Esophagus muscularis mucosa (tissue), 4 donors: ENCODE measurements at places on chromosomes 1 and 21. TPM values are rescaled to one million over a fixed set of nuclear protein-coding genes. Genes with fewer than 3 reads are reported as not detected.

- no peak for DNase-seq
- no peak overlapping the region for H3K27ac ChIP-seq
- H3K27me3 ChIP-seq = peaks cover 5% of the 10 kb centered on the region
- H3K36me3 ChIP-seq = no peaks in the 10 kb centered on the region
These were observed 9.6 kb downstream of the DUSP23 start for GRCh38 chr1:159790237-159790917.

GRCh38 chr21:41325138-41325912 lies 8.7 kb downstream of the FAM3B start:
- no peak overlapping the region for H3K27ac ChIP-seq
- no peak for DNase-seq
- no peak overlapping the region for H3K4me3 ChIP-seq
- no peaks in the 10 kb centered on the region for H3K4me1 ChIP-seq
- H3K36me3 ChIP-seq = no peaks in the 10 kb centered on the region

- no peak for DNase-seq
- peak within 1 kb of the TSS; percentile 99 for H3K27ac ChIP-seq
- no peaks in the 10 kb centered on the region for H3K36me3 ChIP-seq
- peaks cover 22% of the 10 kb centered on the region for H3K4me1 ChIP-seq
- peak within 1 kb of the TSS; percentile 99 for H3K4me3 ChIP-seq
- H3K27me3 ChIP-seq = no peaks in the 10 kb centered on the region
These were observed at the start of gene IFNAR2 for GRCh38 chr21:33229784-33230544. Gene IFNAR2 (plus strand): TSS chr21:33229938. CDS start chr21:33241923, 11,985 bp downstream.

DNA sequence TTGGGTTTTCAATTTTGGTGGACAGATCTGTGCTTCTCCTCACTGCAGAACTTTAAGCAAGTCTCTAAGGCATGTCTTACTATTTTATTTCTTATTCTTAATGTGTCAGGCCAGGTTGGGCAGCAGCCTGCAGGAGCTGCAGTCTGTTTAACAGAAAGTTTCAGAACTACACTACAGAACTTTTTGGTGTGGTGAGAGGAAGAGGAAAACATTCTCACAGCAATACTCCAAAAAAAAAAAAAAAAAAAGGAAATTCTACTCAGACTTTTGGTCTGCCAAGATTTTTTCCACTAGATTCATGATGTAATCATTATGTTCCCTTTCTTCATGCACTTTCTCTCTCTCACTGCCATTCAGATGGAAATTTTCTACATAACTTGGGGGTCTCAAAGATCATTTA lies 255.2 kb downstream of the COL11A1 start:
- H3K27ac ChIP-seq = no peak overlapping the region
- no peaks in the 10 kb centered on the region for H3K27me3 ChIP-seq
- H3K4me3 ChIP-seq = no peak overlapping the region
- no peaks in the 10 kb centered on the region for H3K4me1 ChIP-seq

DNA sequence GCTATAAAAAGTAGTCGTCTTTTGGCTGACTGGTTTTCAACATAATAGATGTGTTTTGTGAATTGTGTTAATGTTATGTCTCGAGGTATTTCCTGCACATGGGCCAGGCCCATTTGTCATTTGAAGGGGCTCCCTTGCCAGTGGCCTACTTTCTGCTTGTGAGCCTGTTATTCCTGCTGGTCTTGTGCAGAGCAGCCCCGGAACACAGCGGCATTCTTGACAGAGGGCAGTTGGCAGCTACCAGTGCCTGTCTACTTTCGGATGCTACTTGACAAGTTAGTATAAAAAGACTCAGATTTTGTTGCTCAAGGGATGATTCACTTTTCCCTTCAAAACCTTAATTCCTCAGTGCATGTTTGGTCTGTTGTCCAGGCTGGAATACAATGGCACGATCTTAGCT lies 28.5 kb downstream of the PGM1 start:
- DNase-seq = no peak
- no peaks in the 10 kb centered on the region for H3K27me3 ChIP-seq
- no peak overlapping the region for H3K4me3 ChIP-seq
- no peaks in the 10 kb centered on the region for H3K36me3 ChIP-seq
- peak overlapping the region; percentile 39 for H3K27ac ChIP-seq

DNA sequence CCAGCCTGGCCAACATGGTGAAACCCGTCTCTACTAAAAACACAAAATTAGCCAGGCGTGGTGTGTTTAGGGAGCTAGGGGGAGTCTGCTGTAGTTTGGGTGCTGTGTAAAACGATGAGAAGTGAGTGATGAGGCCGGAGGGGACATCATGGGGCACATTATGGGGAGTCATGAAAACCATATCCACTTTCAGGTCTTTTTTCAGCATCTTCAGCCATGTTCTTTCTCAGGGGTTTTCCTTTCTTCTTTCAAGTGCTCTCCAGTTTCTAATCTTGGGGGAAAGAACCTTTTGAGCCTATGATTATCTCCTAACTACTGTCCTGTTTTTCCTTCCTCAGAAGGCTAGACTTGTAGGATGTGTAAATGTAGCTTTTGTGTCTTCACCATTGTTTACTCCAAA lies 14.4 kb downstream of the KDM4A start:
- no peak overlapping the region for H3K4me3 ChIP-seq
- no peaks in the 10 kb centered on the region for H3K27me3 ChIP-seq
- DNase-seq = no peak

DNA sequence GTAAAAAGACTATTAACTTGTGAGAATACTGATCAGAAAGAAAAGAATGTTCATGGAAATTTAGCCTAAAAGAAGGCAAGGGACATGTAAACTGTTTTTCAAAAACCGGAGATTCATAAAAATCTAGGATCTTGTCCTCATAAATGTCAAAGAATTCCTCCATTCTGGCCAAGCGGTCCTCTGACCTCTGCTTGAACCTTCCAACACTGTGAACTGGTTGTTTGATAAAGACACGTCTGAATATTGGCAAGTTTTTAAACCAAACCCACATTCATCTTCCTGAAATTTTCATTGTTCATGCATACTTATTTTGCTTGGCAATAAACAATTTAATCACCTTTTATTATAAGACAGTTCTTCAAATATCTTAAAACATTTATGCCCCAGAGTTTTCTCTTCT lies 19.8 kb downstream of the ASPM start:
- H3K4me1 ChIP-seq = no peaks in the 10 kb centered on the region
- H3K4me3 ChIP-seq = no peak overlapping the region
- no peak overlapping the region for H3K27ac ChIP-seq
- no peaks in the 10 kb centered on the region for H3K36me3 ChIP-seq

GRCh38 chr1:248926401-248927182 lies 20.6 kb downstream of the PGBD2 start:
- no peak overlapping the region for H3K4me3 ChIP-seq
- H3K36me3 ChIP-seq = peaks cover 7% of the 10 kb centered on the region
- no peak overlapping the region for H3K27ac ChIP-seq
- no peaks in the 10 kb centered on the region for H3K27me3 ChIP-seq
- H3K4me1 ChIP-seq = peaks cover 13% of the 10 kb centered on the region

DNA sequence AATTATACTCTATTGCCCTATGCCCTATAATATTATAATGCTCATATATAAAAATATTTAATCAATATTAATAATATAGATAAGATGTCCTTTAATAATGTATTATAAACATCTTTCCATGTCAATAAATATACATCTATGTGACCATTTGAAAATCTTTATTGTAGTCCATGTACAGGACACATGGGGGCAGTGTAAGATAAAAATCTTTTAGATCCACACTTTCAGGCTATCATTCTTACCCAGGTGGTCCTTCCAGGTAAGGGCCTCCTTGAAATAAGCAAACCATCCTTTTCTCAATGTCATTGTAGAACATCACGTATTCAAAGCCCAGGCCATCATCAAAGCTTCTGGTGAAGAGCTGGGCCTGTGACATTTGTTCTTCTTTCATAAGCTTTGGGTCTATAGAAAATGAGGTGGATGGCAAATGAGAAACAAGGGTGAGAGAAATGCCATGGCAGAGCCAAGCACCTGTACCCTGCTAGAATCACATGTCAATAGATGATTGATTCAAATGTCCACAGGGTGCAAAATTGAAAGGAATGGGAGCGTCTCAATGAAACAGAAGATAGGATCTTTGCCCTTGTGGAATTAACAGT lies 20.2 kb downstream of the THEM4 start:
- no peaks in the 10 kb centered on the region for H3K27me3 ChIP-seq
- H3K36me3 ChIP-seq = peaks cover 42% of the 10 kb centered on the region

GRCh38 chr1:116983678-116984077 lies 17.9 kb upstream of the CD101 start:
- no peak overlapping the region for H3K4me3 ChIP-seq
- peaks cover 6% of the 10 kb centered on the region for H3K36me3 ChIP-seq
- peaks cover 40% of the 10 kb centered on the region for H3K4me1 ChIP-seq
- H3K27ac ChIP-seq = peak overlapping the region; percentile 73
- H3K27me3 ChIP-seq = no peaks in the 10 kb centered on the region

- H3K4me3 ChIP-seq = no peak overlapping the region
- H3K27ac ChIP-seq = no peak overlapping the region
- peaks cover 80% of the 10 kb centered on the region for H3K36me3 ChIP-seq
- H3K27me3 ChIP-seq = no peaks in the 10 kb centered on the region
- no peak for DNase-seq
- no peaks in the 10 kb centered on the region for H3K4me1 ChIP-seq
These were observed 16.9 kb downstream of the CTH start for GRCh38 chr1:70427976-70428375.

DNA sequence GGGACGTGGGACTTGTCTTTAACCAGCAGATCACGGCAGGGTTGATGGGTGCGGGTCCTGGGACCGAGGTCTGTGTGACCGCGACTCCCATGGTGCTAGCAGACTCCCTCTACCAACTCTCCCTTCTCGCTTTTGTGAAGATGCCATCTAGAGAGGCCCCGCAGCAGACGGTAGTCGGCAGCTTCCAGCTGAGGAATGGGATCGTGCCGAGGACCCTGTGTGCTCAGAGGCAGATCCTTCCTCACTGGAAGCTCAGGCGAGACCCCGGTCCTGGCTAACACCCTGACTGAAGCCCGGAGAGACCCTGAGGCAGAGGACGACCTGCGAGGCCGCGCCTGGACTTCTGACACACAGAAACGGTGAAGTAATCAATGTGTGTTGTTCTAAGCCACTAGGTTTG lies 12.5 kb upstream of the SPATC1L start:
- H3K4me3 ChIP-seq = no peak overlapping the region
- H3K27ac ChIP-seq = no peak overlapping the region

- H3K4me1 ChIP-seq = no peaks in the 10 kb centered on the region
- H3K27ac ChIP-seq = no peak overlapping the region
- H3K36me3 ChIP-seq = no peaks in the 10 kb centered on the region
- no peak overlapping the region for H3K4me3 ChIP-seq
These were observed 356.5 kb downstream of the MATN1 start for GRCh38 chr1:30366911-30367310.

DNA sequence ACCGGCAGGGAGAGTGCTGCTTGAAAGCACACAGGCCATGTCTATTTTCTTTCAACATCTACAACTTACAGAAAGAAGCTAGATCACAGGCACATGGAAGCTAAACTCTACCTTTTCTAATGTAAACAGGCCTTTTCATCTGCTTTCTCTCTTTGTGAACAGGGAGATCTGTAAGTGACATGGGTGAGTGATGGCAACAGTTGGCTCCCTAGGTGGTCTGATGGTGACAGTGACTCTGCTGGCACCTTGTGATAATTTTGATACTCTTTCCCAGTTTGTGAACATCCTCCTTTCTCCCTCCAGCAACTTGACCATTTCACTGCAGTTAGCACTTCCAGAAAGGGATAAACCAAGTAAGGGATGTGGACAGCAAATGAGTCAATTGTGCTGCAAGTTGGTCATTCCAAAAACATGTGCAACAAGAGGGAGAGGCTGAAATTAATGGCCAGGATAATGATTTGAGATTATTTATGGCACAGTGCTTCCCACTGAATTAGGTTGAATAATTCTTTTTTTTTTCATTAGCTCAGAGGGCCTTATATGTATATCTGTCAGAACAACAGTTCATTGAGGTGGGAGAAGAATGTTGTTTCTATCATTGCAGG lies 89.5 kb downstream of the XCL2 start:
- H3K4me3 ChIP-seq = no peak overlapping the region
- H3K27me3 ChIP-seq = no peaks in the 10 kb centered on the region
- no peak overlapping the region for H3K27ac ChIP-seq
- DNase-seq = peak; percentile 26
- H3K4me1 ChIP-seq = peaks cover 4% of the 10 kb centered on the region
- no peaks in the 10 kb centered on the region for H3K36me3 ChIP-seq

DNA sequence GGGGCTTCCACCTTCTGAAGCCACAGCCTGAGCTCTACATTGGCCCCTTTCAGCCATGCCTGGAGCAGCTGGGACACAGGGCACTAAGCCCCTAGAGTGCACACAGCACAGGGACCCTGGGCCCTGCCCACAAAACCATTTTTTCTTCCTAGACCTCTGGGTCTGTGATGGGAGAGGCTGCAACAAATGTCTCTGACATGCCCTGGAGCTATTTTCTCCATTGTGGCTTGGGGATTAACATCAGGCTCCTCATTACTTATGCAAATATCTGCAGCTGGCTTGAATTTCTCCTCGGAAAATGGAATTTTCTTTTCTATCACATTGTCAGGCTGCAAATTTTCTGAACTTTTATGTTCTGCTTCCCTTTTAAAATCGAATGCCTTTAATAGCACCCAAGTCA lies 795.7 kb downstream of the LTN1 start:
- no peak overlapping the region for H3K27ac ChIP-seq
- H3K4me1 ChIP-seq = no peaks in the 10 kb centered on the region
- DNase-seq = no peak
- no peaks in the 10 kb centered on the region for H3K27me3 ChIP-seq
- no peak overlapping the region for H3K4me3 ChIP-seq

- no peak overlapping the region for H3K4me3 ChIP-seq
- no peak overlapping the region for H3K27ac ChIP-seq
- no peaks in the 10 kb centered on the region for H3K27me3 ChIP-seq
- peaks cover 93% of the 10 kb centered on the region for H3K36me3 ChIP-seq
- peaks cover 10% of the 10 kb centered on the region for H3K4me1 ChIP-seq
These were observed 8.8 kb downstream of the UBE2J2 start for GRCh38 chr1:1264868-1265272.

DNA sequence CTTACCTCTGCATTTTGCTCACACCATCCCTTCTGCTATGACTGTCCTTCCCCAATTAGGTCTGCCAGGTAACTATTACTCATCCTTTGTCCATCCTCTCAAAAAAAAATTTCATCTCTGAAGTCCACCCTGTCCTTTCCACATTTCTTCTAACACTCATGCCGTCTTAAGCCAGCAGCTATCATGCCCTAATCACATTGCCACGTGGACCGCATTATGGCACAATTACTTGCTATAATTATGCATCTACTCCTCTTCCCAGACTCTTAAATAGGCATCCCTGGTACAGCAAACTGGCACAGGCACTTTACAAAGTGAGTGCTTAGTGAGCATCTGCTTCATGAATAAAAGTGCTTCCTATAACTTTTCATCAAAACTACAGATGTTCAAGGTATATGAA lies 295.4 kb upstream of the ESRRG start:
- no peak for DNase-seq
- no peak overlapping the region for H3K27ac ChIP-seq
- no peak overlapping the region for H3K4me3 ChIP-seq
- H3K36me3 ChIP-seq = no peaks in the 10 kb centered on the region
- no peaks in the 10 kb centered on the region for H3K27me3 ChIP-seq
- peaks cover 36% of the 10 kb centered on the region for H3K4me1 ChIP-seq

The GABRD gene
- total RNA-seq = not detected

The AJAP1 gene
- total RNA-seq = 0.42 TPM

The GPA33 gene
- total RNA-seq = not detected

The GJB5 gene
- total RNA-seq = not detected

The CD84 gene
- total RNA-seq = 2.7 TPM

The CLCA1 gene
- total RNA-seq = not detected

The RHCE gene
- not detected for total RNA-seq

The ORC1 gene
- 0.34 TPM for total RNA-seq
